ENCODE measurements at places on chromosomes 2 and 18.

- no peak for DNase-seq
Observed at GRCh38 chr18:79737426-79737825, 57.8 kb downstream of the CTDP1 start.

DNA sequence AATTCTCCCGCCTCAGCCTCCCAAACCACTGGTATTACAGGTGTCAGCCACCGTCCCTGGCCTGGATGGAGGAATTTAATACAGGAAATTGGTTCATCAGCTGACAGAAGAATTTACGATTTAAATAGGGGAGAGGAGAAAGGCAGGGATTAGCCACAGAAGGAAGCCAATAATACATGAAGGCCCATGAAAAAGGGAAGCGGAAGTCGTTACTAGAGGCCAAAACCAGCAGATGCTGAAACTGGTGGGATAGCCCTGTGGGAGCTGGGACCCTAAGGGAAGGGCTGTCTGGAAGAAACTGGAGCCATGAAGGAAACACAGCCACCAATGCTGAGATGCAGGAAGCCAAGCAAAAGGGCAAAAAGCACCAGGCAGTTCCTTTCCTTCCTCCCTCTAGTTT lies 163.7 kb upstream of the RMP24 start:
- no peak for DNase-seq

DNA sequence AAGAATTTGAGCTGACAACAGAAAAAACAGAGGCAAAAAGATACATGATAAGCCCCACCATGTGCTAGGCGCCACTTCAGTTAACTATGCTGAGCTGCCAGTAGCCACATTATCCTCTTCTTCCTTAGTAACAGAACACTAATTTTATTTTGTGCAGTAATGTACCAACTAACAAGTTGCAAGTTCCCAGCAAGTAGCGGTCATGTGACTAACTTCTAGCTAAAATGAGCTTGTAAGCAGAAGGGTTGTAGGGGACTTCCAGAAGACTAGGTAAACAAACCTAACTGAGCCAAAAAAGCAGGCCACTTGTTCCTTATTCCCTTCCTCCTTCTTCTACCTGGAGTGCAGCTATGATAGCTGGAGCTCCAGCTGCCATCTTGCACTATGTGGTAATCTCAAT lies 75.5 kb downstream of the DTNB start:
- no peak for DNase-seq

DNA sequence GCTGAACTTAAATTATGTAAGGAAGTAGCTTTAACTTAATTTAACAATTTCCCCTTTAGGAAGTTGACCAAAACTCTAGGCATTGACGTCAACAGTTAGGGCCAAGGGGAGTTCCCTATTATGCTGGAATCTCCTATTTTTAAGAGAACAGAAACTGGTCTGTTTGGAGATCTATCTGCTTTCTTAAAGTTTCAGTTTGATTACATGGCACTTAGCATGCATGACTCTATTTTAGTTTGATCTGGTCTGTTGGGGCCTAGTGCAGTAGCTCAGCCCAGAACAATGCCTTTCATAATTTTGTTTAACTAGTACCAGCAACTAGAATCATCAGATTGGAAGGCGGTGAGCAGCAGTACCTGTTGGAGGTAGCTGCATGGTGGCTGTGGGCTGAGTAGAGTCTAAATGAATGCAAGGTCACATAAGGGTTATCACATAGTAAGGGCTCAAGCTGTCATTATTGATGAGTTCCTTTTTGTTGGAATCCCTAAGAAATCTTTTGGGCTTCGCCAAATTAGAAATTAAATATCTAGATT lies 60.5 kb upstream of the ZNG1B start:
- DNase-seq = no peak

DNA sequence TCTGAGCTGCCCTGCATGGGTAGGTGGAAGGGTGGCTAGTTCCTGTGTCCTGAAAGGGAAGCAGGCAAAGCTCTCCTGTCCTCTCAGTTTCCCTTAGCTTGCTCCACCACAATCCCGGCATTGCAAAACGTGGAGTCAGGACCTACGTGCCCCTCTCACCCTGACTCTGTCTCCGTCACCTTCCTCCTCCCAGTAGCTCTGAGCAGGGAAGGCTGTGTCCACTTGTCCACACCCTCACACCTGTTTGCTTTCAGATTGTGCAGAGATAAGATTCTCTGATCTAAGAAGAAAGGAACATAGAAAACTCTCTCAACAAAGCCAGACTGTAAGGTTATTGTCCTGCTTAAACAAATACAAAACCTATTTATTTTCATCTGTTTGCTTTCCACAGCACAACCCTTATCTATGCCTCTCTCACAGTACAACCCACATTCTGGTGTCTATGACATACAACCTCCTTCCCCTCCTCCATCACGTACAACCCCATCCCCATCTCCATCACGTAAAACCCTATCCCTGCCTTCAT lies 79.0 kb downstream of the ALPK2 start:
- no peak for DNase-seq

DNA sequence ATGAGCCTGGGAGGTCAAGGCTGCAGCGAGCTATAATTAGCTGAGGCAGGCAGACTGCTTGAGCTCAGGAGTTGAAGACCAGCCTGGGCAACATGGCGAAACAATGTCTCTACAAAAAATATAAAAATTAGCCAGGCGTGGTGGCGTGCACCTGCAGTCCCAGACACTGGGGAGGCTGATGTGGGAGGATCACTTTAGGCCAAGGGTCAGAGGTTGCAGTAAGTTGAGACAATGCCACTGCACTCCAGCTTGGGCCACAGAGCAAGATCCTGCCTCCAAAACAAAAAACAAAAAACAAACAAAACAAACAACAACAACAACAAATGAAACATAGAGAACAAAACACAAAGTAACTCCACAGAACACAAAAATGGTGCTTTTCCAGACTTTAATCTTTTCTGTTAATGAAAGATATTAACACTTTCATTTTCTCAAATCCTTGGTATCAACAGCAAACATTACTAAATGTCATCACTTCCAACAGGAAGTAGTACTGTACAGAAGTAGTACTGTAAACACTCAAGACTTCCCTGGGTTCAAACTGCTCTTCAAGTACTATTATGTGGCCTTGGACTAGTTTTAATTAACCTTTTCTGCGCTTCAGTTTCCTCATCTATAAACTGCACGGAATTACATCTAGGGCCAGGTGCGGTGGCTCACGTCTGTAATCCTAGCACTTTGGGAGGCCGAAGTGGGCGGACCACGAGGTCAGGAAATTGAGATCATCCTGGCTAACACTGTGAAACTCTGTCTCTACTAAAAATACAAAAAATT lies 27.9 kb downstream of the PUM2 start:
- no peak for DNase-seq

DNA sequence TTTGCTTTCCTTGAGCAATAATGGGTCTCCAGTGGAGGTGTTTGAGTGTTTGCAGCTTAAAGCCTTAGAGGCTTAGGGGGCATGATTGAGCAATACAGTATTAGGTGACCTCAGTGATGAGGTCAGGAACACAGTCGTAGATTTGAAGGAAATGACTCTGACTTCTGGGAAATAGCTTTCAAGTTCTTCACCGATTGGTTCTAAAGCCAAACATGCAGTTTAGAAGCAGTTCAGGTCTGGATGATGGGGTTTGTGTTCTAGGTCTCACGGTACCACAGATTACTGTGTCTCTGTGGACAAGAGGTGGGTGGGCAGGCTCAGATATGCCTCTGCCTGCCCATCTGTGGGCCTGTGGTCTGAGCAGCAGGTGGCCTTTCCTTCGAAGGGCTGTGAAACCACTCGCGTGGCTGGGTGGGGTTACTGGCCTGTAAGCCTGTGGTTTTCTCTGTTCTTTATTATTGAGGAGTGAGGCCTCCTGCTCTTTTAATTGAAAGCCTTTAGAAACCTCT lies 7.8 kb downstream of the MTHFD2 start:
- DNase-seq = peak; percentile 66

DNA sequence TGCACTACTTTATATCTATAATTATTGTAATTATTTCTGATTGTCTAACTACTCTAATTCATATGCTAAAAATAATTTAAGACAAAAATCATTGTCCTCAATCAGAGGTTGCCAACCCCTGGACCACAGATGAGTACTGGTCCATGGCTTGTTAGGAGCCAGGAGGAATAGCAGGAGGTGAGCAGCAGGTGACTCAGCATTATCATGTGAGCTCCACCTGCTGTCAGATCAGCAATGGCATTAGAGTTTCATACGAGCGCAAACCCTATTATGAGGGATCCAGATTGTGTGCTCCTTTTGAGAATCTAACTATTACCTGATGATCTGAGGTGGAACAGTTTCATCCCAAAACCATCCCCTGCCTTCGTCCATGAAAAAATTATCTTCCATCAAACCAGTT lies 1434.4 kb downstream of the LRP1B start:
- DNase-seq = no peak

GRCh38 chr2:66173645-66174044 lies 261.3 kb upstream of the MEIS1 start:
- no peak for DNase-seq

GRCh38 chr18:61893971-61894750 lies 1.4 kb upstream of the RNF152 start:
- peak; percentile 79 for DNase-seq

GRCh38 chr2:236796236-236796635 lies 226.6 kb downstream of the ACKR3 start:
- no peak for DNase-seq

DNA sequence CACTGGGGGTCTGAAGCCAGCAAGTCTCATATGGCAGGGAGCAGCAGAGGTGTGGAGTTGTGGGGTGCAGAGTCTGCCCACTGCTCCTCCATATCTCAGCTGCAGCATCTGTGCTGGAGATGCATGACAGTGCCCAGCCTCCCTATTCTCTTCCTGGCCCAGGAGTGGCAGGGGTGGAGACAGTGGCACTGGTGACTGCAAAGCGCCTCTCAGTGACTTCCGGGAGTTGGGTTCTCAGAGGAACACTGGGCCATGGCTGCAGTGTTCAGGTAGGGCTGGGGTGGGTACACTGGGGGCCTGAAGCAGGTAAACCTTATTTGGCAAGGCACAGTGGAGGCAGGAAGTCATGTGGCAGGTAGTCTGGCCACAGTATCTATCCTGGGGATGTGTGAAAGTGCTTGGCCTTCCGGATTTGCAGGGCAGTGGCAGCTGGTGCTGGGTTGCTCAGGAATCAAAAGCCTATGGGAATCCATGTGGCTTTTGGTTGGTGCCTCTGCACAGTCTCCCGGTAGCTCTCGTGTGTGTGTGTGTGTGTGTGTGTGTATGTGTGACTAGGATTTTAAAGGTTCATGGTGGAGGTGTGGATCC lies 60.3 kb upstream of the THUMPD2 start:
- no peak for DNase-seq

DNA sequence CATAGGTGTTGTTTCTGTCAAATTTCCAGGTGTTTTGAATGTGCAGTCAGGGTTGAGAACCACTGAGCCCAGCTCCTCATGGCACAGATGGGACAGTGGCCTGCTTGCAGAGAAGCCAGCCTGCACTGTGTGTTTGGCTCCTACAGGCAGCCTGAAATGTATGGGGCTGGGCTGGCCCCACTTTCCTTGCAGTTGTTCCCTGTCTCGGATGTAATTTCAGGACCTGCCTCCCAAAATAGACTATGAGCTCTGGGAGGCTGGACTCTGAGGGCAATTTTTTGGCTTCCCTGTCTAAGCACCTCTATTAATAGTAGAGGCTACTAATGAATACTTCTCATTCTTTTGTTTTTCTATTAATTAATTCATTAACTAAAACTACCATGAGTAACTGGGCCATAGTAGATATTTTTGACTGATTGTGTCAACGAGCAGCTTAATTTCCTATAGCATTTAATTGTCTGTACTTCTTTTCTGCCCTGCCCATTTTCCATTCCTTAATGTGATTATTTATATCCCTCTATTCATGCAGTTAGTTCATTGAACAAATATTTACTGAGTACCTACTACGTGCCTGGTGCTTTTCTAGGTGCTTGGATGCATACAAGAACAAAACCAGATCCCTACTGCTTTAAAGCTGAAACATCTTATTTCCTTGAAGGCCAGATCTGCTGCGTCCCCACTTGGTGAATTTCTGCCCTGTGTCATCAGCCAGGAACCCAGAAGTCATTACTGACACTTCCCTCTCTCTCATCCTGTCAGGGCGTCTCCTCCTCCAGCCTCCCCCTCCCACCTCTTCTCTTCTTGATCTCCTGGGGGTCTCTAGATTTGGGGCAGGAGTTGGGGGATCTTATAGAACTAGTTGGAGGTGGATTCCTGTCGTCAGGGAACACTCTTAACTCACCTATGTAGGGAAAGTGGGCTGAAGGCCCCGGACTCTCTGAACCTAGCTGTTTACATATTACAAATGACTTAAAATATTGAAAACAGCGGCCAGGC lies 16.3 kb downstream of the DYSF start:
- no peak for DNase-seq

GRCh38 chr18:39600894-39601293 lies 2035.3 kb upstream of the CELF4 start:
- DNase-seq = no peak

DNA sequence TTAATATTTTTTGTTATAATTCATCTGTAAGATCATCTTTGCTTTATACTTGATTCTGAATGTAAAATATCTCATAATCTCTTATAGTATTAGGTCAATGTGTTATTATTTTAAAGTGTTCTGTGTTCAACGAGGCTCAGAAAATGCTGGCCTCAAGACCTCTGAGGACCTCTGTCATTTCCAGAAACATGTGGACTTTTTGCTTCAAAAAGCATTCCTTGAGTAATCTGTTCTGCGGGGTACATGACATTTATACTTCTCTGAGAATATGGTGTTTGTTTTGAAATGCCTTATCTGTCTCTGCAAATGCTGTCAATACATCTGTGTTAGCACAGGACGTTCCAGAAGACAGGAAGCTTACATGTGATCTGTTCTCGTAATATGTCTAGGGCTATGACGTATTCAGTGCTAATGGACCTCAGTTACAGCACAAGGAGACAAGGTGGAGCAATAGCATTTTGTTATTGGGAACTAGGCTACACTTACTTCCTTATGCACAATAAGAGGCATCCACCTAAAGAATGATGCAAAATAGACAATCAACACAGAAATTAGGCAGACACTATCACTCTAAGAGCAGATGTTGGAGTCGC lies 37.6 kb upstream of the IL1RL1 start:
- no peak for DNase-seq

GRCh38 chr2:112666761-112667122 lies 21.0 kb downstream of the SLC20A1 start:
- no peak for DNase-seq

DNA sequence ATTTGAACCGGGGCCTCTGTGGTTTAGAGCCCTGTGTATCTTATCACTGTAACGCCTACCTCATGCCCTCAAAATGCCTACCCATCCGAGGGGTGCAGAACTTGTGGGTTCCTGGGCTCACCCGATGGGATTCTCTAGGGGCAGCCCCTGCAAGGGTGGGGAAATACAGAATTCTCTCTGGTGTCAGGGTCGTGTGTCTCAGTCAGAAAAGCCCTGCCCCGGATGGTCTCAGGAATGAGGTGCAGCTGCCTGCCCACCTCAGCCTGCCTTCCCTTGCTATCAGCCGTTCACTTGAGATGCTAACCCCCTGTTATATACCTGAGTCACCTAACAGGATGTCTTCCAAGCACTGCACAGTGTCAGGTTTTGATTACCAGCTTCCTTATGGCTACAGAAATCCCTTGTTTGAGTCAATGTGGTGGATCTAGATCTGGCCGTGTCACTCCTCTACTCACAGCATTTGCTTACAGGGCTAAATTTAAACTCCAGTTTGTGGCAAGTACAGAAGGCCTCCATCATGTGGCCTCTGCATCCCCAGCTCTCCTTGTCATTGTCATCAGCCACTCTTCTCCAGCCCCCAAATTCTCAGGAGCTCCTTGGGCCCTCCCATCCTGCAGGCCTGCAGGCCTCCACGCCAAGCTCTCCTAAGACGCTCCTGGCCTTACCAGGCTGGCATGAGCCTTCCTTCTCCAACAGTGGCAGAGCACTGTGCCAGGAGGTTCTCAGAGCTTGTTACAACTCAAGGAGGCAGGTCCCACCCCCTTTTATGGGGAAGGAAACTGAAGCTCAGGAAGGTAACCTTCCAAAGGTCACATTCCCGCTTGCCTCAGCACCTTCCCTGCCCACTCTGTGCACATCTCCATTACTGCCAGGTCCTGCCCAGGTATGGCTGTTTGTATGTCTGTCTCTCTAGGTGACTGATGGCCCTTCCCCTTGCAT lies 14.3 kb upstream of the MAP3K2 start:
- DNase-seq = no peak

All from EL (cell line).